ENCODE measurements at places on chromosomes 4 and X.

- H3K4me1 ChIP-seq = no peaks in the 10 kb centered on the region
- H3K36me3 ChIP-seq = no peaks in the 10 kb centered on the region
- H3K27me3 ChIP-seq = no peaks in the 10 kb centered on the region
- DNase-seq = no peak
- no peak overlapping the region for H3K4me3 ChIP-seq
Measured at GRCh38 chr4:119189638-119190037, 22.9 kb upstream of the USP53 start.

DNA sequence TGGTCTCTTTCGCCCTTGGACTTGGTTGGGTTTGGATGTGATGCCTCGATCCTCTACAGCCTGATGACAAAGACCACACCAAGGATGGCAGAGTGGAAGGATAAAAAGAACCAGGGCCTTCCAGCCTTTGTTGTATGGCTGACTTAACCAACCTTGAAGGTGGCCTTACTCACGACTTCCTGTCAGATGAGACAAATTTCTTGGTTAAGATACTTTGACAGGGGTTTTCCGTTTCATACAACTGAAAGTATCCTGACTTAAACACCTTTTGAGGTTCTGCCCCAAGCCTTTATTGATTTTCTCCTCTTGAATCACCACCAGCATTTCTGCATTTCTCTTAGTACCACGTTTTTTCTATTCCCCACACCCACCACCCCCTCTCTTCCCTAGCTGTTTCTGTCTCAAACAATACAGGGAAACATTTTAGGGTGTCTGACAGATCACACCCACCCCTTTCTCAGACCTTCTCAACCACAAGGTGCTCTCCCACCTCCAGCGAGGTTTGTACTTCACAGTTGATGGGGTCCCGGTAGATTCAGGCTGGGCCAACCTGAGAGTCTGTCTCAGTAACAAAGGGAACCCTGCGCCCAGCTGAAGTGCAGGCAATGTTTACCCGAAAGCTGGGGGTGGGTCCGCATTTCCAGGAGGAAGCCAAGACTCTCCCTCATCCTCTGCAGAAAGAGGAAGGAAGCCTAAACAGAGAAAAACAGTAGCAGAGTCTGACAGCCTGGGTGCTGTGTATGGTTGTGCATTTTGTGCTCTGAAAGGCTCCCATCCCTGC lies 5.0 kb upstream of the TSPAN5 start:
- no peak overlapping the region for H3K27ac ChIP-seq
- DNase-seq = no peak
- H3K27me3 ChIP-seq = 0 out of 2 replicates have a peak, but pooled peaks cover 3% of the 10 kb centered on the region
- peaks cover 11% of the 10 kb centered on the region for H3K36me3 ChIP-seq
- H3K4me3 ChIP-seq = no peak overlapping the region

GRCh38 chr4:20687864-20688263 lies 12.4 kb upstream of the PACRGL start:
- H3K4me3 ChIP-seq = no peak overlapping the region
- DNase-seq = peak; percentile 70
- no peak overlapping the region for H3K27ac ChIP-seq

- H3K4me1 ChIP-seq = peaks cover 47% of the 10 kb centered on the region
- DNase-seq = no peak
- no peaks in the 10 kb centered on the region for H3K36me3 ChIP-seq
Measured at GRCh38 chr4:110155654-110156053, 42.8 kb downstream of the ELOVL6 start.

DNA sequence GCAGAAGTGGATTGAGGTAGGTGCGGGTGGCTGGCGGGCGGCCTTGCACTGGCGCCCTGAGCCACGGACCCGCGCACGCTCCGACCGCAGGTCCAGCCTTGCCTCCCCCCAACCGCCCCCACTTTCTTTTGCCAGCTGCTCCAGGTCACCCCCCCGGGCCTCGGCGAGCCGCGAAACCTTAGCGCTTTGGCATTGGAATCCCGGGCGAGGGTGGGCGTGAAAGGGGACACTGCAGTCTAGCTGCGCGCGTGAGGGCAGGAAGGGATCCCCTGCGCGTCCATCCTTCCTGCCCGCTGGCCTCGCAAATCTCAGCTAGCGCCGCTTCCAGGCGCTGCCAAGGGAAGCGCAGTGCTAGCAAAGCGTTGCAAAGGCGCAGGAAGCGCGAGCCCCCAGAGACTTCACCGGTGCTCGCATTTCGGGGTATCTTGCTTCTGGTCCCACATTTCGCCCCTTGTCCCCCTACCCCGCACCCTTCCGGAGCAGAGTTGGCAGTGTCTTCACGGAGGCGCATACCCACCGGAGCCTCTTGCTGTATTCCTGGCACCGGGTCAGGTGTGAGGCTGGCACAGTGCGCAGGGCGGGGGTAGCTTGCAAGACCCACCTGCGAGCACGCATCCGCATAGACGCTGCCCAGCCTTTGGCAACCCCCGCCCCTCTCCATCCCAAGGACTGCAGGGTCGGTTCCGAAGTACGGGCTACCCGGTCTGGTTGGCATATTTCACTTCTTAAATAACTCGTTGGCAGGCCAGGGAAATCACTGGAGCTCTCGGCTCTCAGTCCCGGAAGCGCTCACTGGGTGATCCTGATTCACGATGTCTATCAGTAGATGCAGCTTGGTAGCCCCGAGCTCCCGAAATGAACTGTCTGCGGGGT lies 104.4 kb downstream of the UCHL1 start:
- peaks cover 74% of the 10 kb centered on the region for H3K4me1 ChIP-seq
- DNase-seq = no peak
- peak overlapping the region; percentile 91 for H3K27ac ChIP-seq
- H3K36me3 ChIP-seq = peaks cover 9% of the 10 kb centered on the region
- H3K4me3 ChIP-seq = peak overlapping the region; percentile 87

DNA sequence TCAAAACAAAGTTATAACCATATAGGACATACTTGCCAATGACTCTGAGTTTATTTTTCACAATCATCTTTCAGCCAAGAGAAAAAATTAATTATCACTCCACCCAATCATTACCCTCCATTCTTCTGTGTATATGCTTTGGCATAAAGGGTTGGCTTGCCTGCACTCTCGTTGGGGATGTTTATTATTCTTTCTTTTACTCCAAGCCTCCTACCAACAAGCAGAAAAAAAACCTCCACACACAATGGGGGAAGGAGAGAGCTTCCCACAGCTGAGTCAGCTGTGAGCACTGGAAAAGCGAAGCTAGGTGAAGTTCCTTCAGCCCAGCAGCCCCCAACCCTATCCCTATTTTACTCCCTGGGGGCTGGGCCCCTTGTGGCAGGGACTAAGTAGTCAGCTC lies 1.5 kb downstream of the OPHN1 start:
- H3K36me3 ChIP-seq = peaks cover 16% of the 10 kb centered on the region
- DNase-seq = no peak
- H3K4me1 ChIP-seq = peaks cover 64% of the 10 kb centered on the region
- peak overlapping the region; percentile 58 for H3K27ac ChIP-seq
- H3K4me3 ChIP-seq = peak overlapping the region; percentile 93
- H3K27me3 ChIP-seq = no peaks in the 10 kb centered on the region

GRCh38 chr4:7810783-7811535 lies 128.7 kb downstream of the AFAP1 start:
- no peak for DNase-seq
- H3K27me3 ChIP-seq = peaks cover 29% of the 10 kb centered on the region
- H3K36me3 ChIP-seq = peaks cover 90% of the 10 kb centered on the region
- peaks cover 92% of the 10 kb centered on the region for H3K4me1 ChIP-seq
- no peak overlapping the region for H3K4me3 ChIP-seq
- H3K27ac ChIP-seq = peak overlapping the region; percentile 34

DNA sequence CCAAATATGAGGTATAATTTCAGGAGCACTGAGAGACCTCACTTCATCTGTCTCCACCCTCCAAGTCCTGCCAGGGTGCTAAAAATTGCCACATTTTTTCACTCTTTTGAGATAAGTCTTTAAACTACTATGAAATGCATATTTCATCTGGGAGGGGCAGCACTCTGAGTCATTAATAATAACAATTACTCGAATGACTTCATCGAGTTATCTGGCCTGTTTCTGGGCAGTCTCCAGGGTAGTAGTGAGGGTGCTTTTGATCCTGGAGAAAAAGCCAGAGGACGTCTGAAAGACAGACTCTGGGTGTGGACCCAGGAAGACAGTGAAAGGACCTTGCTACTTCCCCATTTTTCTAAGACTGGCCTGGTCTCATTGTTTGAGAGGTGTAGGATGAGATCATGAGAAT lies 42.3 kb upstream of the SRD5A3 start:
- peak; percentile 44 for DNase-seq
- peak overlapping the region; percentile 40 for H3K27ac ChIP-seq
- H3K36me3 ChIP-seq = no peaks in the 10 kb centered on the region
- H3K4me3 ChIP-seq = 0 out of 2 replicates have a peak overlapping the region, but pooled peaks have one; percentile 12
- peaks cover 14% of the 10 kb centered on the region for H3K4me1 ChIP-seq
- H3K27me3 ChIP-seq = peaks cover 10% of the 10 kb centered on the region

- H3K36me3 ChIP-seq = no peaks in the 10 kb centered on the region
- peak; percentile 34 for DNase-seq
- H3K4me3 ChIP-seq = peak overlapping the region; percentile 18
- peak overlapping the region; percentile 65 for H3K27ac ChIP-seq
Measured at GRCh38 chrX:96987228-96987627, 103.5 kb downstream of the RPA4 start.

DNA sequence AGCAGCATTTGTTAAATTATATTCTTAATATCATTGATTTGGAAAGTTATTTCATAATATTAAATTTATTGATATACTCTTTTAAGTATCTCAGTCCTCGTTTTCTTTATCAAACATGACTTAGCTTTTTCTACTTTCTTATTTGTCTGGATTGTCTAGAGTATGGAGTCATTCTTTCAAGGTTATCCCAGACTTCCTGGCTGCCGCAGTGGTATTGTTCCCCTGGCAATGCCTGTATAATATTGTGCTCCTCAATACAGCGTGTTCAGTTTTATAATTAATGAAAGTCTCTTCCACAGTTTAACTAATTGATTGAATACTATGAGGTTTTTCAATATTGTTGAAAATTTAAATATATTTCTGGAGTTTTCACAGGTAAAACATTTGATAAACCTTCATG lies 310.9 kb downstream of the ANKRD50 start:
- no peaks in the 10 kb centered on the region for H3K36me3 ChIP-seq
- no peak for DNase-seq
- H3K4me1 ChIP-seq = no peaks in the 10 kb centered on the region
- H3K27me3 ChIP-seq = no peaks in the 10 kb centered on the region

GRCh38 chr4:99276417-99276816 lies 14.4 kb downstream of the ADH1A start:
- no peaks in the 10 kb centered on the region for H3K4me1 ChIP-seq
- peaks cover 3% of the 10 kb centered on the region for H3K27me3 ChIP-seq
- no peaks in the 10 kb centered on the region for H3K36me3 ChIP-seq
- H3K27ac ChIP-seq = no peak overlapping the region
- DNase-seq = no peak
- no peak overlapping the region for H3K4me3 ChIP-seq

- H3K4me1 ChIP-seq = peaks cover 34% of the 10 kb centered on the region
- DNase-seq = no peak
- peaks cover 2% of the 10 kb centered on the region for H3K27me3 ChIP-seq
- no peak overlapping the region for H3K27ac ChIP-seq
- no peak overlapping the region for H3K4me3 ChIP-seq
Measured at GRCh38 chr4:184814686-184815045, 11.1 kb downstream of the ACSL1 start.

- H3K27ac ChIP-seq = no peak overlapping the region
- H3K27me3 ChIP-seq = no peaks in the 10 kb centered on the region
- no peaks in the 10 kb centered on the region for H3K4me1 ChIP-seq
- no peaks in the 10 kb centered on the region for H3K36me3 ChIP-seq
Measured at GRCh38 chr4:95529946-95530345, 18.8 kb downstream of the UNC5C start.

DNA sequence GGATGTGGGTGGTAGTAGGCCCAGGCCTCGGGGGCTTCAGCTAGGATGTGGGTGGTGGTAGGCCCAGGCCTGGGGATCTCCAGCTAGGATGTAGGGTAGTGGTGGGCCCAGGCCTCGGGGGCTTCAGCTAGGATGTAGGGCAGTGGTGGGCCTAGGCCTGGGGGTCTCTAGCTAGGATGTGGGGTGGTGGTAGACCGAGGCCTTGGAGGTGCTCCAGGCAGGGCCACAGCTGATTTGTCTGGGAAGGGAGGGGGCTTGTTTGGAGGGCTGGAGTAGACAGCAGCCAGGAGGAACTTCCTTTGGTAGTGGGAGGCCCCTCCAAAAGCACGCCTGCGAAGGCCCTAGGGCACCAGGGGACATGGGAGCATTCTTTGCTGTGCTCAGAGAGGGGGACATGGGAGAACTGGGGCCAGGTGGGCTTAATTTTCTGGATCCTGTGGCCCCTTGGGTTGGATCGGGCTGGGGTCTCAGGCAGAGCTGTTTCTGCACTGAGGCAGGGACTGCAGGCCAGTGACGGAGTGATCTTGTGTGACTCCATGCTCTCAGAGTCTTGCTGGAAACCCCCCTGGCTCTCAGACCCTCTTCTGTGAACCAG lies 3.3 kb upstream of the SPON2 start:
- H3K36me3 ChIP-seq = peaks cover 12% of the 10 kb centered on the region
- no peaks in the 10 kb centered on the region for H3K27me3 ChIP-seq
- peaks cover 15% of the 10 kb centered on the region for H3K4me1 ChIP-seq
- H3K4me3 ChIP-seq = no peak overlapping the region

Data from HFFc6 (cell line).